ENCODE measurements at places on chromosomes 1 and 21.

- no peak for DNase-seq
Observed at GRCh38 chr1:97201641-97202040, 480.1 kb downstream of the PTBP2 start.

DNA sequence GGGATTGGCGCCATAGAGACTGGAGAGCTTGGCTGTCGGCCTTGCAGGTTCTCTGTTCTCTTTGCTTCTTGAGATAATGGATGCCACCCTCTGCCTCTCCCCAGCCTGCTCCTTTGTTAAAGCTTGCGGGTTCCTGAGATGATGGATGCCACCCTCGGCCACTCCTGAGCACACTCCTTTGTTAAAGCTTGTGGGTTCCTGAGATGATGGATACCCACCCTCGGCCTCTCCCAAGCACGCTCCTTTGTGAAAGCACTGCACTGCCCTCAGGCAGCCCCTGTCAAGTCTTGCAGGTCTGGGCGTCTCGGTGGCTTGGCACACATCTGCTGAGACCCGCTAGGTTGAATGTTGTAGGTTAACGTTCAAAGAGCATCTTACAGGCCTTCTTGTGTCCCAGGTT is 76.5 kb downstream of the SCCPDH start:
- DNase-seq = no peak

DNA sequence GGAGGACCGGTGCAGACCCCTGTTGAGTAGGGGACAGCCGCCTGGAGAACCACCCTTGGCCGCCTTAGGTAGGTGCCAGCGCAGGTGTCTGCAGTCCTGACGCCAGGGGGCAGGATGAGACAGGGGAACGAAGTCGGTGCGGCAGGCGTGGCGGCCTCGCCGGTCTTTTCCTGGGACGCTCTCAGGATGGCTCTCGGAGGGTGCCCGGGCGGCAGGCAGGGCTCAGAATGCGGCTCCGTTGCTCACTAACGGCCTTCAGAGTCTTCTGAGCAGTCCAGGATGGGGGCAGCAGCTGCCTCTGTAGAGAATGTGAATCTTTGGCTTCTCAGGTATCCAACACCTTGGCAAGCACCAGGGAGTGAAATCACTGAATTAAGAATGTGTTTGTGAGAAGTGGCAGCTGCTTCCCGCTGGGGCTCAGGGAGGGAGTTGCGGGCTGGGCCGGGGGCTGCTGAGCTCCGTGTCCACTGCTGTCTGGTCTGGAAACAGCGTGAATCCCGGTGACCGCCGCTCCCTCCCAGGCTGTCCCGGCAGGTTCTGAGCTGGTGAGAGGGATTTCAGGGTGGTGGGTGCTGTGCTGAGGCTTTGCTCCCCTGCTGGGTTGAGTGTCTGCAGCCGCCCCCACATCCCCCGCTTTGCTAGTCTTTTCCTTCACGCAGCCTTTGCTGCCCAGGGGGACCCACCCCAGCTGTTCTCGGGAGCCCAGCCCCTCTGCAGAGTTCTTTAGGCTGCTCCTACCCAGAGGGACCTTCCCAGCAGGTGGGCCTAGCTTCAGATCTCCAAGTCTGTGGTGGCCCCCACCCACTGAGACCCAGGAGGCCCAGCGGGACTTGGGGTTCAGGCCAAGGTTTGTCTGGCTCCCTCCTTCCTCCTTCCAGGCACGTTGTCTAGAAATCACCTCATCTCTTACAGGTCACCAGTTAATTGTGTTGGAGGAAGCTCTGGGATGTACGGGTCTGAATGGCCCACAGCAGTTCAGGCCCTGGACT is 11.1 kb upstream of the C1orf174 start:
- DNase-seq = peak; percentile 92

GRCh38 chr1:168298446-168298845 is 17.8 kb downstream of the TBX19 start:
- DNase-seq = no peak

- DNase-seq = no peak
Observed at GRCh38 chr1:53781654-53782053, 42.7 kb upstream of the GLIS1 start.

- no peak for DNase-seq
Observed at GRCh38 chr1:215118081-215118480, 35.5 kb downstream of the KCNK2 start.

GRCh38 chr1:89068291-89068690 is 3.3 kb upstream of the GBP1 start:
- peak; percentile 73 for DNase-seq

- no peak for DNase-seq
Observed at GRCh38 chr21:15094706-15095105, 29.9 kb upstream of the NRIP1 start.

- no peak for DNase-seq
Observed at GRCh38 chr1:109213345-109213823, 334 bp upstream of the SARS1 start.

- DNase-seq = no peak
Observed at GRCh38 chr1:46543761-46544560, 7.5 kb downstream of the KNCN start.

- peak; percentile 17 for DNase-seq
Observed at GRCh38 chr1:205287767-205288559, 33.6 kb downstream of the NUAK2 start.

- DNase-seq = no peak
Observed at GRCh38 chr1:13703128-13703513, 3.1 kb downstream of the PRDM2 start.

- DNase-seq = no peak
Observed at GRCh38 chr1:43879996-43880395, 53.6 kb upstream of the ARTN start.

DNA sequence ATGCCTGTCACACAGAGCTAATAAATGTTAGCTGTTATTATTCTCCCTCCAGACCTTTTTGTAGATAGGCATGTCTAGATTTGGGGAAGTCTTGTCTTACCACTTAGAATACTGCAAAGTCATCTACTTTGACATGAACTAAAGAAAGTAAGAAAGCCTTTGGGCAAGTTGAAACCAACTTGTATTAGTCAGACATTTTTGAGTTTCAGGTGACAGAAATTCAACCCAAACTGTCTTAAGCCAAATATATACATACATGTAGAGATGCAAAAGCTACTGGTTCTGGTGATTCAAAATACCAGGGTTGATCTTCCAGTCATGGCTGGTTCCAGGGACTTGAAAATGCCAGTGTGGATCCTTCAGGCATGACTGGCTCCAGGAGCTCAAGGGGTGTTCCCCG is 276.8 kb upstream of the TMEM51 start:
- DNase-seq = no peak

DNA sequence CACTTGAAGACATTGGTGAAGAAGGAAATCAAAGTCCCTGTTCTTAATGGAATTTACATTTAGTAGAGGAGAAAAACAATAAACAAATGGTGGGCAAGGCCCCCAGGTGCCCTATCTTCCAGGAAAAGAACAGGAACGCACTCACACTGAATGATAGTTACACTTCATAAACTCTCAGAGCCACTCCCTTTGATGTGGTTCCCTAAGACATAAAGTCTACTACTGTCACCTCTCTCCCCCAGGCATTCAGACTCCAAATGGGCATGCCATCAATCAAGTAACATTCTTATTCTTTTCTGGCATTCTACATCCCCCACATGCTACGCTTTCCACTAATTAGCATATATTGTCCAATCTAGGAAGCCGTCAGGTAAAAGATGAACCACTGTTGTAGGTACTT is 36.6 kb upstream of the PIGC start:
- DNase-seq = no peak

- DNase-seq = no peak
Observed at GRCh38 chr1:33126411-33127000, 45.6 kb downstream of the AZIN2 start.

GRCh38 chr1:66927528-66927927 is 2.7 kb downstream of the MIER1 start:
- no peak for DNase-seq

GRCh38 chr1:15130607-15131006 is 22.9 kb upstream of the TMEM51 start:
- DNase-seq = no peak

DNA sequence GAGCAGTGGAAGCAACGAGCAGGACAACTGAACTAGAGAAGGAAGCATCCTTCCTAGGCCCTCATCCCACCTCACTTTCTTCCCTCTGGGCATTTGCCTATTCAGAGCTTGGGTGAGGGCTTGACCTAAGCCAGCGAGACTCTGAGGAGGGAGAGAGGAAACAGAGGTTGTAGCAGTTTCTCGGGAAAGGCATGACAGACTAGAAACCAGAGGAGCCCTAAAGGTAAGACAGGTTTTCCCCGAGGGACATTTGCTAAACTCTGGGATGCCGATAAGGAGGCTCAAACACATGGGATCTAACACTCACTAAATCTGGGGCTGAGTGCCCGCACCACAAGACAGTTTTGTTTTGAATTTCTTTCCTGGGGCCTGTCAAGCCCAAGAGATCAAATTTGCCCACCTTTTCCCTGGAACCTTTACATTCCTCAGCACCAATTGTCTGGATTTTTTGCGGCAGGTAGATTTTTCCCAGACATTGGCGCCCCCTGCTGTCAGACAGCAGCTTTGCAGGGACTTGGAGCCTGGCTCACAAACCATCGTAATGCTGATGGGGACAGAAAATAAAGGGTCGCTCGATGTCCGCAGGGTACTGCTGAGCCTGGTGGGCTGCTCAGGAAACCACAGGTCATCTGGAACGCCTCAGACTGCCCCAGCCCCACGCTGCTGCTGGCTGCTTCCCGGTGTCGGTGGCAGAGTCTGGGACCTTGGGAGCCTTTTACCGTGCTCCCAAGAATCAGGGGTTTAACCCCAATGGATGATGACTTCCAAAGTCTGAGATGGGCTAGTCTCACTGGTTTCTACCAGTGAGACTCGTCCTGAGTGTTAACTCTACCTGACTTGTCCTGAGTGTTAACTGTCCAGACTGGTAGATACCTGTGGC is 23.4 kb upstream of the TSPAN2 start:
- DNase-seq = peak; percentile 65

GRCh38 chr1:225529726-225530125 is 101.9 kb upstream of the LBR start:
- DNase-seq = no peak

GRCh38 chr1:108075055-108075454 is 110.1 kb upstream of the VAV3 start:
- no peak for DNase-seq

DNA sequence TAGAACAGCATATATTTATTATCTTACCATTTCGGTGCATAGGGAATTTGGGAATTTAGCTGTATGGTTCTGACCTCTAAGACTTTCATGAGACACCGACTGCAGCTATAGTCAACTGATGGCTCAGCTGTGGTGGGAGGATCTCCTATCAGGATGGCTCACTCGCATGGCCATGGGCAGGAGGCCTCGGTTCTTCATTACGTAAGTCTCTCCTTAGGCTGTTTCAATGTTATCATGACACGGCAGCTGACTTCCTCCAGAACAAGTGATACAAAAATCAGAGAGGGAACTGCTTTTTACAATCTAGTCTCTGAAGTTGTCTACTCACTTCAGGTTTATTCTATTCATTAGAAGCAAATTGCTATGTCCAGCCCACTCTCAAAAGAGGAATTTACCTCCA is 13.3 kb upstream of the CAPN8 start:
- DNase-seq = no peak

DNA sequence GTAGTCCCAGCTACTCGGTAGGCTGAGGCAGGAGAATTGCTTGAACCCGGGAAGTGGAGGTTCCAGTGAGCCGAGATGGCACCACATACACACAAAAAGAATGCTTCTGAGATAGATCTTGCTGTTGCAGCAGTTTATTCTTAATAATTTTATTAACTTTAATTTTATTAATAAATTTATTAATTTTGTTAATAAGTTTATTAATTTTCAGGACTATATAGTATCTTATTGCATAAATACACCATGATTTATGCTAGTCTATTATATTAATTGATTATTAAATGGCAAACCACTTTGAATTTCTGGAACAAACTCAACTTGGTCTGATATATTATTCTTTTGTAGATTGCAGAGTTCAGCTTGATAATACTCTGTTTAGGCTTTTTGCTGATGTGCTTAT is 99.5 kb downstream of the CLIC6 start:
- no peak for DNase-seq

DNA sequence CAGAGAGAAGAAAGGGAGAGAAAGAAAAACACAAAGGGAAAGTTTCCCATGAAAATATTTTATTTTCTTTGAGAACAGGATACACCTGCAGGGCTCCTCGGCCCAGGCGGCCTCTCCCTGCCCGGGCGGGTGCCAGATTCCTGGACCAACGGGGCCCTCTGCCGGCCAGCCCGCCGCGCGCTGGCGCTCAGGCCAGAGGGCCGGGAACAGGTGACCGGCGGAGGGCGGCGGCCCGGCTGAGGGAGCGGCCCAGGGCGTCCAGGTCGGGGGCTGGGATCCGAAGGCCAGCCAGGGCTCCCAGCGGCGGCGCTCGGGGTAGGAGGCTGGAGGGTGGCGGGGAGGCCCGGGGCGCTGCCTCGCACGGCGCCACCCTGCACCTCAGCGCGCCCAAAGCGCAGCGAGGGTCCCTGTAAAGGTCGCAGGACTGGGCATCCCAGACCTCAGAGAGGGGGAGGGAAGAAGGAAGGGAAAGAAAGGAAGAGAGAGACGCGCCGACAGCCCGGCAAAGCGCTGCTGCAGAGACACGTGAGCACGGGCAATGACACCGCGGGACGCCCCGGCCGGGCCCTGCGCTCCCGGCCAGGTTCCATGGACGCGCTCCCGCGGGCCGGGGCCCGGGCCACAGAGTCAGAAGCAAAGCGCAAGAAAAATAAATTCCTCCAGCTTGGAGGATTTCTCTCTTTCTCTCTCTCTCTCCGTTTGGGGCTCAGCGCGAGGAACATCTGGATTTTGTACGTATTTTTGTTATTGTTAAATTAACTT is 927 bp downstream of the WNT9A start:
- DNase-seq = peak; percentile 98

DNA sequence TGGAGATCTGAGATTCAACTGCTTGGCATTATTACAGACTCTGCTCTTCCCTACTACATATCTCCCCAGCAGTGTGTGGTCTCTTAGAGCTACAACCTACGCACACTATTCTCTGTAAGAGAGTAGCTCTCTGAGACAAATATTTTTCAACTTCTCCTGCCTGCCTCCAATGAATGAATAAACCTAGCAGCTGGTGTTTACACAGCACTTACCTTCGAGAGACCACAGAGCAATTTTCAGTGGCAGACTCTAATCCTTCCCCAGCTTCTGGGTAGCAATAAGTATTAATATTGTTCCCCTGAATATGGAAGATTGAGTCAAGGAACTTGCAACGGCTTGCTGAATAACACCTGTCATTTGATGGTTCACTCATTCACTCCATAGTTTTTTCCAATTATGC is 350.9 kb upstream of the SPAG17 start:
- DNase-seq = no peak

DNA sequence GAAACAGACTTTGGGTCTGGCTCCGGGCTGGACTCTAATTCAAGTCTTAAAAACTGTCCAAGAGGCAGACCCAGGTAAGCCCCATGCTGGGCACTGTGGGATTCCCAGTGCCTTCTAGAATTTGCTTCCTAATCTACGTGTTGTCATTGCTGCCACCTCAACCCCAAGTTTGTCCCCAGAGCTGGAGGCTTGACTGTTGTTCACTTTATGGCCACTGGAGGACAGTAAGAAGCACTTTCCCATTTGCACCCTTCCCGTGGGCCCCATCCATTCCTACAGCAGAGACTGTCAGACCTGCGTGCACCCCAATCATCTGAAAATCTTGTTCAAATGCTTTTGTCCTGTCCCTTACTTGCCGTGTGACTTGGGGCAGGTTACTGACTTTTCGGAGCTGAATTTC is 29.4 kb upstream of the VASH2 start:
- no peak for DNase-seq

Measured in PC-3 (cell line).